ENCODE measurements at places on chromosomes 3 and 15.

- no peak for DNase-seq
Measured at GRCh38 chr15:62781081-62781497, 261.5 kb upstream of the TPM1 start.

DNA sequence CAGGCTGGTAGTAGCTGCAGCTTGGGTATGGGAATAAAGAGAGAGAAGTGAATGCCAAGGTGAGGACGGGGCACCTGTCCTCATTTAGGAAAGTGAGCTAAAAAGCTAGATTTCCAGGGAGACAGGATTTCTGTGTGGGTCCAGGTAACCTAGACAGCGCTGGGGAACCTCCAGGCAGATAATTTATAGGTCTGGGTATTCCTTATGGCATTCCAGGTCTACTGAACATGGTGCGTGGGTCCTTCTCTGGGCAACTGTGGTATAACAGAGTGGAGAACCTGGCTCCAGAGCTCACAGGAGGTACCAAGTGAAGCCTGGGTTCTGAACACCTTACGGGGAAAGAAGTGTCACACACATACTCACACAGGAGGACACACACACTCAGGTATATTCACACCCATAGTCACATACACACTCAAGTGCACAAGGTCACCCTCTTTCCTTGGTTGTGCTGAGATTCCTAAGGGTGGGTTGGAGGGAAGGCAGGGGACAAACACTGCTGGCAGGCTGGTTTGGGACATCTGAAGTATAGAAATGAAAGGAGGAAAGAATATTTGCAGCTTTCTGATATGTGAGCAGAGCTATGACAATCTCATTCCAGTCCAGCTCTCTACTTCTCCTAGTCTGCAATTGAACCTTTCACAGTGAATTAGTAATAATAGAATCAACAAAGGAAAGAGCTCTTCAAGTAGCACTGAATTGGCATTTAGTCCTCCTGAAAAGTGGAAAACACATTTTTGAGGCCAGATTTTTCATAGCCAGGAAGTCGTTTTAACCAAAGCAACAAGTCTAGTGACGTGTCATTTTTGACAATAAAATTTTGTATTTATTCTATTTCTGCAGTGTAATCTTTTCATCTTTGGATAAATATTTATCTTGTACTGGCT, 37.4 kb upstream of the ITGA11 start:
- no peak for DNase-seq

- DNase-seq = no peak
Measured at GRCh38 chr15:41584636-41585126, 25.7 kb downstream of the TYRO3 start.

DNA sequence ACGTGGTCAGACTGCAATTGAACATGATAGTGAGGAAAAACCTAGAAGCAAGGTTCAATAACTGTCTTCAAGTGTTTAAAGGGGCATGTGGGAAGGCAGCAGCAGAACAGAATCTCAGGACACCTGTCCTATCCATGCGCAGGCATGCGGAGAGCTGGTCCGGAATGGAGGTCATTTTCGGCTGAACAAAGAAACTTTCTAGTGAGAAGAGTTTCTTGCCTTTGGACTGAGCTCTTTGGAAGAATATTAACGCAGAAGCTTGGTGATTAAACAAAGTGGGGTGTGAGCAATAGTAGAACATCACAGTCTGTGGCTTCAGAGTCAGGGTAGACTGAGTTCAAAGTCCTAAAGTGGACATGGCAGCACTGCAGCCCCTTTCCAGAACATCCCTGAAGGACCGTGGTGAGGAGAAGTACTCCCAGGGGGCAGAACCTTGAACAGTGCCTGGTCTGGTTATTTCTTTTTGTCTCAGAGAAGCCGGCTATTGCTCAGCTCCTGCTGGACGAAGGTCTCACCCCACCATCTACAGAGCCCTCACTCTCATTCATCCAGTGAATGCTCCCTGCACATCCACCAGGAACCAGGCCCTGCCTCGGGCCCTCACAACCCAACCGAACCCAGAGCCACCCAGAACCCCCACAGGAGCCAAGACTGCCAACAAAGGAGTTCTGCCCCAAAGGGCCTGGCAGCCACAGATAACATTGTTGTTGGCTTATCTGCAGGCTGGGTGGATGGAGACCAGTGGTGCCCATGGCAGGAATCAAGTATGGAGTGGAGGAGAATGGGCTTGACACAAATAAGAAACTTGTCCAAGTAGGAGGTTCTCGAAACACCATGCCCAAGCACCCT, 2.8 kb upstream of the SSUH2 start:
- DNase-seq = no peak

- DNase-seq = no peak
Measured at GRCh38 chr15:40029979-40030893, 8.7 kb downstream of the SRP14 start.

GRCh38 chr3:196198771-196199753, 12.1 kb downstream of the ZDHHC19 start:
- DNase-seq = no peak

GRCh38 chr3:66907136-66907535, 91.0 kb upstream of the KBTBD8 start:
- DNase-seq = no peak

GRCh38 chr3:126691765-126692164, 12.3 kb upstream of the CHCHD6 start:
- DNase-seq = no peak

DNA sequence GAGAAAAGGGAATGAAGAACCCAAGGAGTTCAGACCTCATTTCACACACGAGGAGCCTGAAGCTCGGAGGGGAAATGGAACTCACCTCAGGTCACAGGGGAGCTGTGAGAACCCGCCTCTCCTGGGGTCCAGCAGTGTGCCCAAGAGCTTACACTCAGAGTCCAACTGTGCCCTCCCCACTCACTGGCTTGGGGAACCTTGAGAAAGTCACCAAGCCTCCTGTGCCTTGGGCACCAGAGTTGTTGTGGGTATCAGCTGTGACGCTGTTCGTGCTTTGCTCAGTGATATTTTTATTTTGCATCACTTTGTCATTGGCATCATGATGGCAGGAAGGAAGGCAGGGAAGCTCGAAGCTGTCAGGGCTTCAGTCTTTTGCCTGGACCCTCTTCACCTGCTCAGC, 83.4 kb downstream of the TLE3 start:
- DNase-seq = no peak

GRCh38 chr15:33864360-33865075, 103.8 kb upstream of the CHRM5 start:
- no peak for DNase-seq

DNA sequence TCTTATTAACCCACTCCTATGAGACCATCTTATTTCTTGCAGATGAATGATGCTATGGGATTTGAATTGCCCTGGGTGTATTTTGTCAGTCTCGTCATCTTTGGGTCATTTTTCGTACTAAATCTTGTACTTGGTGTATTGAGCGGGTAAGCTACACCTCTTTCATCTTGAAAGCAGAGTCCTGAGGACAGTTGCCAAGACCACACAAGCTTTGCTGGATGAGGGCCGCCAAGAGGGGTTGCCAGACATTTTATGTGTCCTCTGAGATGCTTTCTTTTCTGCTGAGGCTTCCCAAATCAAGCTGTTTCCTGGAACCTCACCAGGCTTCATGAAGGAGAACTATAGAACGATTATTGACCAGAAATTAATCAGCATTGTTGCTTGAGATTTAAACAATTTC, 173.2 kb downstream of the CHDH start:
- DNase-seq = no peak

DNA sequence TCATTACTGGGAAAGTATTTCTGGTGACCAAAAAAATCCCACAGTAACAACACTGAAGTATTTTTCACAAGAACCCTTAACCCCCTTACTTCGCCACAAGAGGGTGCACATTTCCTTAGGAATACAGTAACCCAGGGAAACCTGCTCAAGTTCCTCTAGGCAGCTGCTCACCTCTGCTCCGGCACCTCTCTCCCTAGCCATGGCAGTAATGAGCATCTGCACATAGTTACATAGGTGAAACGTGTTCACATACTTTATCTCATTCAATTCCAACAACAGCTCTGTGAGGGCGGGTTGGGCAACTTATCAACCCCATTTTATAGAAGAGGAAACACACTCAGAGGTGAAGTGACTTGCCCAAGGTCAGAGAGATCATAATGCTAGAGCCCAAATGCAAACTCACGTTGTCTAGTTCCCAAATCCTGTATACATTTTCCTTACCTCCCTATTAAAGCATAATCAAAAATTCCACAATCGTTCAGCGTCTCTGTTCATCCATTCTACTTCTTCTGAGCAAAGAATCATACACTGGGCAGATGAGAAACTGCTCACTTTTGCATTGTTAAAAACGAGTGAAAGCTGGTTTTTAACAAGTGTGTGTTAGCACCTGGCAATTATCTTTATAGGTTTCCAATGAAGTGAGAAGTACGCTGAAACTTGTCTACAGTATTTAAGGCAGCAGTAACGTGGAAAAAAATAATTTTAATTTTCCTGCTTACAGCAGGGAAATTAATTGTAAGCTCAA, 90.7 kb downstream of the IGF2BP2 start:
- DNase-seq = no peak

GRCh38 chr3:32603064-32603463, 32.4 kb upstream of the DYNC1LI1 start:
- DNase-seq = no peak

DNA sequence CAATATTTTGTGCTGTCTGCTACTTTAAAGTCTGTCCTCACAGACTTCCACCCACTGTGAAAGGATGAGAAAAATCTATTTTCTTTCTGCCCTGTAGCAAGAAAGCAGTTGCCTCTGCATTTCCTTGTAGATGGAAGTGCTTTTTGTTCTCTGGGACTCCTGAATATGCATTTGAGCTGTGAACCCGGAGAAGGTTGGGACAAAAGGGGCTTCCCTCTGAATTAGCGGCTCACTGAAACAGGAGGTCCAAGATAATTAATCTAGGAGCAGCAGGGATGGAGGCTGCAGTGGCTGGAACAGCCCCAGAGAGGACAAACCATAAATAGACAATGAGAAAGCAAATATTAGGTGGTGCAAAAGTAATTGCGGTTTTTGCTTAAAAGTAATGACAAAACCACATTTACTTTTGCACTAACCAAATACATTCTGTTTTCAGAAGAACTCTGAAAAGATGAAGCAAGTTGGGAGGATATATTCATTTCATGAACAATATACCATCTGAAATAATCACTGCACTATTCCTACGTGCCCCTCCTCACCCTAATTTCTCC, 143.4 kb upstream of the KBTBD8 start:
- no peak for DNase-seq

DNA sequence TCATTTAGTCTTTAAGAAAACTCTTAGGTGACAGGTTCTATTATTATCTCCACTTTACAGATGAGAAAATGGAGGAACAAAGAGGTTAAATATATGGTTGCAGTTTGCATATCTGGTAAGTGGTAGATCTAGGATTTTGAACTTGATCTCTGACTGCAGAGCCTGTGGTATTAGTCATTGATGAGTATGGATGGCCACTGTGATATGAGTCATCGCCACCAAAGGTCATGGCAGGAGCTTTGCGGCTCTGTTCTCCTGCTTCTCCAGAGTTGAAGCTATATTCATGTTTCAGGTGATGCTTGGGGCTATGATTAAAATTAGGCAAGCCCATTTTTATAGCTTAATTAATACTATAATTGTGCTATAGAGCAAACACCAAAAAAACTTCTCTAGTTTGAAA, 306.2 kb upstream of the DPPA4 start:
- DNase-seq = no peak

DNA sequence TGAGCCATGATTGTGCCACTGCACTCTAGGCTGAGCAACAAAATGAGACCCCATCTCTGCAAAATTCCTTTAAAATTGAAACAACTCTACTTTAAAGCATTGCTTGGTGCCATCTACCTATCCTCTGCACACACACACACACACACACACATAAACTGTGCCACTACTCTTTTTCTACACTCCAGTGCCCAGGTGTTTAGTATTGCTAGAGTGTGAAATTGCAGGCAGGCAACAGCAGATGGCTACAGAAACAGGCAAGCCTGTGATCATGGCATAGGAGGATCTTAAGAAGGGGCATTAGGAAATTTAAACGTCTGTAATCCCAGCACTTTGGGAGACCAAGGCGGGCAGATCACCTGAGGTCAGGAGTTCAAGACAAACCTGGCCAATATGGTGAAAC, 39.0 kb downstream of the SIDT1 start:
- no peak for DNase-seq

- no peak for DNase-seq
Measured at GRCh38 chr15:28994142-28994830, 108.5 kb downstream of the APBA2 start.

DNA sequence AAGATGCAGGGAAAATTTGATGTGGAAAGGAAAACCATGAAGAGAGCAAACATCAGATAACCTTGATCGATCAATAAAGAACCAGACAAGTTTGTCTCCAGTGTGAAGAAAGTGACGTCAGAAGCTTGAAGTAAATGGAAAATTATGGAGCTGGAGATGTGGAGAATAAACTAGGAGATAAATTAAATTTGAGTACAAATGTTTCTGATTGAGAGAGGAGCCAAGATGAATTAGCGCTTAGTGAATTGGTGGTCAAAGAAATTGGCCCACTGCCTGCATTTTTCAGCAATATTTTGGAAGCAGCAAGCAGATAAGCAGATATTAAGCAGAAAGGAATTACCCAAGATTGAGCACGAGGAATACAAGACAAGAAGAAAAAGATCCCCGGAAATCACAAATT, 567.3 kb upstream of the ZNF385D start:
- DNase-seq = no peak

GRCh38 chr3:99384596-99384995, 253.8 kb upstream of the COL8A1 start:
- DNase-seq = no peak

DNA sequence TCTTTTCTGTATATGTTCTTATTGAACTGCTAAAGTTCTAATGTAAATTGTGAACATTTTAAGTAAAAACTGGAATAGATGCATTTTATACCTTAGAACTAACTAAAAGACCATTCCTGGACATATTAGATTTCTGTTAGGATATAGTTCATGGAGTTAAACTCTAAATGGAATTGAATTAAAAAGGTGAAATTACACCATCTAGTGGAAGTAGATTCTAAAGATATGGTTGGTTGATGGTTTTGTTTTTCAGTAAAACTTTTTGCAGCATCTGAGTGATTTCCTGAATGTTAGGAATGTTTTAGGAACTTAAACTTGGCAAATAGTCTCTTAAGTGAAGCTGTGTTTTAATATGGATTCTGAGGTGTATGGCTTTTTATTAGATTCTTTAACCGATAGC, 96.8 kb downstream of the SLMAP start:
- no peak for DNase-seq

- DNase-seq = no peak
Measured at GRCh38 chr15:100526027-100526481, 2.7 kb downstream of the CERS3 start.

DNA sequence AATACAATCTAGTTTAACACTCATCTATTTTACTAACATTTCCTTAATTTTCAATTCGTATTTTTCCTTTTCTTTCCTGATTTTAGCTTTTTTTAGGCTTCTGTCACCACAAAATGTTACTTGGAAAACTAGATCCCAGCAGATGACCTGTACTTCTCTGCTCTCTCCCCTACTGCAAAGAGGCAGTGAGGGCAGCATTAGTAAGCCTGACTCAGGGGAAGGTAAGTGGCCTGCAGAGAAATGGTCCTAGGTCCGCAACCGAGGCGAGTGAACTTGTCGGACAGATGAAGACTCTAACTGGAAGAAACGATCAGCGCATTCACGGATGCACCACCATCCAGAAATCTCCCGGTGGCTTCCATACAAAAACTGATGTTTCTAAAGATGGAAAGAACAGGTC, 20.4 kb downstream of the TMEM43 start:
- DNase-seq = no peak

- no peak for DNase-seq
Measured at GRCh38 chr3:39127269-39127907, 19.9 kb downstream of the TTC21A start.
